Cerebellar cortex (tissue), 1 donor: ENCODE measurements at places on chromosomes 7 and 10.

DNA sequence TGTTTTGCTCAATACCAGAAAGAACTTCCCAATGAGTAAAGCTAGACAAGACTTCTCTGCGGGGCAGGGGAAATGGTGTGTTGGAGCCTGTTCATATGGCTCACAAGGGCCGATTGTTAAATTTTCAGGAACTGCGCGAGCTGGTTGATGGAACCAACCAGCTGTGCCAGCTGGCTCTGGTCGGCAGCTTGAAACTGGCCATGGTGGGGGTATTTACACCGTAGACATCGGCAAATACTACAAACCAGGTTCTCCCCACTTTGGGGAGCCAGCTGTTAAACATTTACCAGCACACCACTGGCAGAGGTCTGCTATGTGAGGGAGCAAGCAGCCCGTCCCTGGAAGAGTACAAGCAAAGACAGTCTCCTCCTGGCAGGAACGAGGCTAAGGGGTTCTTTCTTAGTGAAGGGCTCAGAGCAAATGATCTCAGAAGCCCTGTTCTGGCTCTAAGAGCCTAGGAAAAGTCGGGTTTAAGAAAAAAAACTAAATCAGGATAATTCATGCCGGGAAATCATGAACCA, 8.8 kb upstream of the ZMIZ1 start:
- no peak for DNase-seq

DNA sequence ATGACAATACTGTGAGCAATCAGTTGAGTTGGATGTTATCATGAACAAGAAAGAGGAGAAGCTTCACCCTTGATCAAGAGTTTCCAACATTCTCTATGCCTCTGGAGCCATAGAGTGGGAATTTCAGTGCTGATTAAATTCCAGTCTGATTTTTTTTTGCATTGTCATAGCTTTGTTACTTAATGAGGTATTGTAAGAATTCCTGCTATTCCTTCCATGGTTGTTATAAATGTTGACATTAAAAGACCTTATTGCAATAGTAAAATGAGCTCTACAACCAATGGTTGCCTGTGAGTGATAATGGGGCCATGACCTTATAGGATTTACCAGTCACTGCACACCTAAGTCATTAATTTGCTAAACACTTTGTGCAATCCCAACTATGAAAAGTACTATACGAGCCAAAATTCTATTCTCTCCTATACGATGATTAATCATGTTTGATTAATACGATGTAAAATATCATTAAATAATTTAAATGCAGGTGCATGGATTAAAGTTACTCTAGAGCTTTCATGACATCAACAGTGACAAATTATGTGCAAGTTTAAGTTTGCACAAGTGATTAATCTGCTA, 353.2 kb upstream of the KLF6 start:
- no peak for DNase-seq

DNA sequence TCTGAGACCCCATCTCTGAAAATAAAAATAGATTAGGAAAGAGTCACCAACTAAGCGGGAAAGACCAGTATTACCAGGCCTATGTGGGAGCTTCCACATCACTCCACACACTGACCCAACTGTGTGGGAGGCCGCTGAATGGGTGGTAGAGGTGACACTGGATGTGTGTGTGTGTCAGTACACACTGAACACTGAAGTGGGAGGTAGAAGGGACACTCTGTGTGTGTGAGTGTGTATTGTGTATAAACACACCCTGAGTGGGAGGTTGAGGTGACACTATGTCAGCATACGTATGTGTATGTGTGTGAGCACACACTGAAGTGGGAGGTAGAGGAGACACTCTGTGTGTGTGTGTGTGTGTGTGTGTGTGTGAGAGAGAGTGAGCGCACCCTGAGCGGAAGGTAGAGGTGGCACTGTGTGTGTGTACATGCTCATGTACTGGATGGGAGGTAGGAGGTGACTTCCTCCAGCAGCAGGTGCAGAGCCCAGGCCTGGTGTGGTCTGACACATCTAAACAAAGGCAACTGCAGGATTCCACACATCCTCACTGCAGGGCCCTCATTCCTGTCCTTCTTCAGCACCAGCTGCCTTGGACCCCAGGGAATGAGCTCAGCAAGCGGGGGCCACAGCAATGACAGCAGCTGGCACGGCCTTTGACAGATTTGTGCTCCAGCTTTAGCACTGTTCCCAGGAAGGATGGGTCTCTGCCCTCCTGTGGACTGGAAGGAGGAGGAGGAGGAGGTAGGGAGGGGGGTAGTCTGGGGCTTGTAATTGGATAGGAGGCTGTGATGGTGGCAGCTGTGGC, 26.5 kb upstream of the RBM20 start:
- no peak for DNase-seq

- peak; percentile 59 for DNase-seq
These were observed 18.4 kb downstream of the CTBP2 start for GRCh38 chr10:125141860-125142484.

- no peak for DNase-seq
These were observed 103.9 kb downstream of the TNS3 start for GRCh38 chr7:47478017-47478344.

- DNase-seq: no peak
These were observed 10.5 kb upstream of the DEPP1 start for GRCh38 chr10:44988957-44989585.
